T-helper 22 cell (primary cell): ENCODE measurements at places on chromosomes 2 and 18.

DNA sequence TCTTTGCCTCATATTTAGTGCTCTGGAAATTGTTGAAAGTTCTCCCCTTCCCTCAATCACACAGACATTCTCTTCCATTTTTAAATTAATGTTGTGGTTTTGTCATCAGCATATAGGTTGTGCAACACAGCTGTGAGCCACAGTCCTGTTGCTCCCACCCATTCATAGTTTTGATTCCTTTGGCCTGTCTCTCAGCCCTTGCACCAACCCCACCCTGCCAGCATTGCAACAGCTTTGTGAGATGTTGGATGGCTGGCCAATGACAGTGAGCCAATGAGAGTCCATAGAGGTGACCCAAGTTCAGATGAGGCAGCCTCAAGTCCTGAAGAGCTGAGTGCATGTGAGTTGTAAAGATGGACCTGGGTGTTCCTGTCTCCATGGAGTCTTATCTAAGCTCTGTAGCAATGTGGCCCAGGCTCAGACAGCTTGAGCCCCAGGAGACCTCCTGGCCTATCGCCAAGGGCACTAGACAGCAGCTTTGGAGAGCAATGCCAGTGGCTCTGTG lies 775.5 kb downstream of the RNF144A start:
- DNase-seq, result no peak

GRCh38 chr2:25091265-25091664 lies 49.4 kb downstream of the EFR3B start:
- no peak for DNase-seq

DNA sequence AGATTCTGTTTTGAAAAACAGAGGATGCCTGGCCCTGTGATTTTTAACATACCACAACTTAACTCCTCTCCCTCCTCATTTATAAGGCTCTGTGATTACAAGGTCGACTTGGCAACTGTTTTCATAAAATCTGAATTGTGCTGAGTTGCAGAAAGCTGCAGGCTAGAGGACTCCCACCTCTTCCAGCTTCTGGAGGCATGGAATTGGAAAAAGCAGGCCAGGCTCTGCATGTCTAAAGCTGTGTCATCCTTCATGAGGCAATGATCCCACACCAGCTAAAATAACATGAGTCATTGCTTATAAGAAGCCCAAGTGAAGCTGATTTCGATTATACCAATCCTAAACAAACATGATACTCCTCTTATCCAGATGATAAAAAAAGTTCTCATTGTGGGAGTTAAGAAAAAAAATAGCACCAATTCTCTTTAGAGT lies 11.7 kb downstream of the ARHGAP28 start:
- DNase-seq, result no peak

GRCh38 chr2:71452565-71452964 lies 796 bp upstream of the DYSF start:
- no peak for DNase-seq

DNA sequence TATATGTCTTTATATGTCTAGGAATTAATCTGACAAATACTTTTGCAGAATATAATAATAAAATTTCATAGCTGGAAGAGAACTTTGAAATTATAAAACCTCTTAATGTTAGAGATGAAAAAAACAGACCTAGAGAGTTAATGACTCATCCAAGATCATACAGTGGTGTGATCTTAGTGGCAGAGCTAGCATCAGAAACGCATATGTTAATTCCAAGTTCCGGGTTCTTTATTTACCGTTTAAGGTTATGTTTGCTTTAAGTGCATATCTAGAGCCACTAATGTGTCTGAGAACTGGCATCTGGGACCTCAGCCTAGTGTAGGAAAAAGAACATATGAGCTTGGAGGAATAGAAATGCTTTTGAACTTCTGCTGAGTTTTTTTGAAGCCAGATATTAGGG lies 24.3 kb downstream of the CERS6 start:
- no peak for DNase-seq

DNA sequence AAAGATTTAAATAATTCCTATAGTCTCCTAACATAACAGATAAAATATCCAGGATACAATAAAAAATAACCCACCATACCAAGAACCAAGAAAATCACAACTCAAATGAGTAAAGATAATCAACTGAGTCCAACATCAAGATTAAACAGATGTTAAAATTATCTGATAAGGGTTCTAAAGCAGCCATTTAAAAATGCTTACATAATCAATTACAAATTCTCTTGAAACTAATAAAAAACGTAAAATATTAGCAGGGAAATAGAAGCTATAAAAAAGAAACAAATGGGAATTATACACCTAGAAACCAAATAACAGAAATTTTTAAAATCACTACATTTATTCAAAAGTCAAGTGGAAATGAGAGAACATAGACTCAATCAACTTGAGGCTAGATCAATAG lies 297.7 kb upstream of the RAB6C start:
- no peak for DNase-seq

DNA sequence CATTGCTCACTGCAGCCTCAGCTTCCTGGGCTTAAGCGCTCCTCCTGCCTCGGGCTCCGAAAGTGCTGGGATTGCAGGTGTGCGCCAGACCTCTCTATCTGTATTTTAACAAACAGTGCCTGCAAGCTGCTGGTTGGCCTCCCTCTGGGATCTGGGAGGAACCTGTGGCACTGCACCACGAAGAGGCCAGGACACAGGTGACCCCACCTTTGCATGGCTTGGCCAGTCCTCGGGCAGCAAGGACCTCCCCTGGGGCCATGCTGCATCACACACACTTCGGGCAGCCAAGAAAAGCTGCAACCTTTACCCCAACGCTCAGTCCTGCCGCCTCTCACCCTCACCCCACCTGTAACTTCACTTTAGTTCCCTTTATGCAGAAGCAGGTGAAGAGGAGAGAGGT lies 70.0 kb downstream of the PXDN start:
- DNase-seq, result no peak

DNA sequence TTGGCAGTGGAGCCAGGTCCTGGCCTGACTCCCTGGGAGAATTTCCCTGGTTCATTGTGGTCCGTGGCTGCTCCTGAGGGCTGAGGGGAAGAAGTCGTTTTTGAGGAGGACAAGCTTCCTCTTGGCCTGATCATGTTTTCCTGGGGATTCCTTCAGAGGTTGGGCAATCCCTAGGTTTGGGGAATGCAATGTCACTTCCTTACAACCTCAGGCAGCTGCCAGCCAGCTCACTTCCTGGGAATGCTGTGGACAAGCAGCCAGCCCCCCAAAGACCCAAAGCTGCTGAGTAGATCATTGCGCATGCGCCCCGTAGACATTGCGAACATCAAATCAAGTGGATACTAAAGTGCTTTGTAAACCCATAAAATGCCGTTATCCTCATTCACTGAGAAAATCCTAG lies 7.7 kb upstream of the DNMT3A start:
- no peak for DNase-seq

DNA sequence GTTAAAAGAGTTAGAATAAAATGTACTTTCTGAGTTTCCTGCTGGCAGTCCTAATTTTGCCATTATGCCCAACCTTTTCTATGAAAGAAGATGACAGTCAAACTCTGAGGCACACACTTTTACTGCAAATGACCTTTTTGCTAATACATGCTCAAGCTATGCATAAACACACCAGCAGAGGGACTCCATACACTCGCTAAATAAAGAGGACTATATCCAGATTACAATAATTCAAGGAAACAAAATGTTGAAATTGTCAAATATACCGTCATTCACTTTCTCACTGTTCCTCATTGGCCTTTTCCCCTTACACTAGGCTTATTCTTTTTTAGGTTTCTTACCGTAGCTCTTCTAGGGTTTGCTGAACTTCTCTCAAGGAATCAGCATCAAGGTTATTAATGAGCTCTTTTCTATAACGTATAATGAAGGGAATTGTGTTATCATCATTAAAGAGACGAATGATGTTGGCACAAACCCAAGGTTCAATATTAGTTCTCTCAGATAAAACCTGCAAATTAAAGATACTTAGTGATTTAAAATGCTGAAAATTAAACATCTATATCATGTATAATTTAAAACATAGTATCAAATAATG lies 25.7 kb downstream of the SRBD1 start:
- DNase-seq, result no peak

DNA sequence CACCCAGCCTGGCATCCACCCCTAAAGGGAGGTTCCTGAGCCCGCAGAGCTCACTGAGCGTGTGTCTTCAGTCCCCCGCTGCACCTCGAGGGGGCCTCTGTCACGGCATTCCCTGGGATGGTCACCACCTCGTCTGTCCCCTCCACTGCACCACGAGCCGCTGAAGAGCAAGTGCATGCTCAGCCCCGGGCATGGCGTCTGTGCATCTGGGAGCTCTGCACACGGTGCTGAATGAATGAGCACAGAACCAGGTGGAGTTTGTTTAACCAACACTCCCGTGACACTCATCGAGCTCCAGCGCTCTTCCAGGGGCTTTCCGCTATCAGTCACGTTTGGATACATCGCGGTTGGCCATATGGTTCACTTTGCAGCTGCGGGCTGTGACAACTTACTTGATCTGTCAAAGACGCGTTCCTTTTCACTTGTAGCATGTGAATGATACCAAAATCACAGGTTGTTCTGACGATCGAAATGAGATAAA lies 9.2 kb downstream of the ALLC start:
- no peak for DNase-seq

GRCh38 chr2:59174536-59175243 lies 933.6 kb upstream of the FANCL start:
- DNase-seq, result no peak

DNA sequence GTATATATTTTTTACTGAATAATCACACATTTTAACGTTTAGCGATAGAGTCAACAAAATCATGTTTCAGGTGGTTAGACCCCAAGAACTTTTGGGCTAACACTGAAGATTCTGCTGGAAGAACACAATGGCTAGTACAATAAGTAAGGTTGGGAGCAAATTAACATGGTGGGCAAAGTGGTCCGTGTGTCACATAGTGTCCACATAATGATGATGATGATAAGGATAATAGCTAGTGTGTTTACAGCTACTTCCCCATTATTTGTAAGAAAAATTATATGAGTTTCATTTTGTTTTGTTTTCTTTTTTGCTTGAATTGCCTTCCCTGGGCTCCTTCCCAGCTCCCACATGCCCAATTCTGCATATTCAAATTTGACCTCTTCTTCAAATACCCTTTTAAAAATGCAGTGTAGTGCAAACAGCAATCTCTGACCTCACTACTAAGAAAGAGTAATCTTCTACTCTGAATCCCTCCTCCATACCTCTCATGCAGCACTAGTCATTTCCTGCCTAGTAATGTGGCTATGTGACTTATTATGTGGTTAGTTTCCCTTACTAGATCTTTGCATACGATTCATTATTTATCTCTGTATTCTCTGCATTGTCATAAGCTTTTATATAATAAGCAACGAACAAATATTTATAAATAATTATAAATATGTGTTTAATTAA lies 16.9 kb upstream of the VPS54 start:
- DNase-seq, result peak; percentile 13

- no peak for DNase-seq
These were observed 417.7 kb upstream of the SLC14A2 start for GRCh38 chr18:45197526-45197970.

- DNase-seq, result no peak
These were observed 53.9 kb downstream of the KCTD18 start for GRCh38 chr2:200455958-200456421.

- no peak for DNase-seq
These were observed 10.6 kb upstream of the MC5R start for GRCh38 chr18:13813271-13813849.

DNA sequence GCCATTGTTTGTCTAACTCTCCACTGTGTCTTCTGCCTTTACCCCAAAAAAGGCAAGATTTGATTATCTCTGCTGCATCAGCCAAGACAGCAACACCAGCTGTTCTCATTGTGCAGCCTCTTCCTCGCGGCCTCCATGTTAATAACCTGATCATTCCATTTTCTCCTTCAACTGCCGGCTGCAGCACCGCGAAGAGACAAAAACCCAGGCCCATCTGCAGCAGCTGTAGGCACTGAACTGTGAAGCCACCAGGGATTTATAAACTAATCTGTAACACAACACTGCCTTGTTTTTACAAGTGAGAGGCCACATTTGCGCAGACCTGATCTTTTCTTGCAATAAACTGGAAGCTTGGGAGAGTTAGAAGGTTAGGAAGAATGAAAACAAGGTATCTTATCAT lies 147.8 kb downstream of the SATB2 start:
- DNase-seq, result no peak

DNA sequence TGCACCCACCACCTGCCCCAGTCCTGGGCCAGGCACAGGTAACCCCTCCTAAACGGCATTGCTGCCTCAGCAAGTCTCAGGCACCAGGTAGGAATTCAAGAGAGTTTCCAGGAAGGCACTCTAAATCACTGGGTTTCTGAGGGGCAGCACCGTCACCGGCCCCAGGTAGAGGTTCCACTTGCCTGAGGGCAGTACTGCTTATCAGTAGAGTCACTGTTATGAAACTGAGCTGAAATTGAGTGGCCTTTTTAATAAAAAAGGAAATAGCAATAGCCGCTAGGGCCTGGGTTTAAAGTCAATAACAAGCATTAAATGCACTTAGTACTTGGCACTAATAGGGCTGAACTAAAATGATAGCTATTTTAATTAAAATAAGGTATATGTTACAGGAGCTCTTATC lies 653.7 kb downstream of the METTL4 start:
- DNase-seq, result no peak

GRCh38 chr2:28395334-28396061 lies 2.8 kb downstream of the FOSL2 start:
- DNase-seq, result no peak
